ENCODE measurements at places on chromosomes 7 and 10.

- no peak for DNase-seq
These were observed 81.5 kb upstream of the GNAI1 start for GRCh38 chr7:80053124-80053523.

GRCh38 chr7:131010717-131011431 is 276.9 kb upstream of the KLF14 start:
- peak; percentile 31 for DNase-seq

DNA sequence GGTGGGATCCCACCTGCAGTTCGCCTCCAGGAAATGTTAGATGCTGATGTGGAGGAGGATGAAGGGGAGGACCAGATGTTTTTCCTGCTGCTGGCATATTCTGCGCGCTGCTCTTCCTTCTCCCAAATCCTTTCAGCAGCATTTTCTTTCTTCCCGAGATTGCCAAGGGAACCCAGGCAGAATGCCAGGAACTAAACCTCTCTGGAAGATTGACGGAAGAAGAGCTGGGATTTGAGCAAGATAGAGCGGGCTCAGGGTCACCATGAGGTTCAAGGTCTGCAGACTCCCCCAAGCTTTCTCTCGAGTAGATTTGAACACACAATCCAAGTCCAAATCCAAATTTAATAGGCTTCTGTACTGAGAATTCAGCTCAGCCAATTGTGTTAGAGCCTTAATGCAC is 345.2 kb upstream of the C7orf33 start:
- no peak for DNase-seq

- no peak for DNase-seq
These were observed 74.9 kb upstream of the PPIF start for GRCh38 chr10:79272353-79272752.

- no peak for DNase-seq
These were observed 29.8 kb upstream of the ING3 start for GRCh38 chr7:120920591-120921274.

DNA sequence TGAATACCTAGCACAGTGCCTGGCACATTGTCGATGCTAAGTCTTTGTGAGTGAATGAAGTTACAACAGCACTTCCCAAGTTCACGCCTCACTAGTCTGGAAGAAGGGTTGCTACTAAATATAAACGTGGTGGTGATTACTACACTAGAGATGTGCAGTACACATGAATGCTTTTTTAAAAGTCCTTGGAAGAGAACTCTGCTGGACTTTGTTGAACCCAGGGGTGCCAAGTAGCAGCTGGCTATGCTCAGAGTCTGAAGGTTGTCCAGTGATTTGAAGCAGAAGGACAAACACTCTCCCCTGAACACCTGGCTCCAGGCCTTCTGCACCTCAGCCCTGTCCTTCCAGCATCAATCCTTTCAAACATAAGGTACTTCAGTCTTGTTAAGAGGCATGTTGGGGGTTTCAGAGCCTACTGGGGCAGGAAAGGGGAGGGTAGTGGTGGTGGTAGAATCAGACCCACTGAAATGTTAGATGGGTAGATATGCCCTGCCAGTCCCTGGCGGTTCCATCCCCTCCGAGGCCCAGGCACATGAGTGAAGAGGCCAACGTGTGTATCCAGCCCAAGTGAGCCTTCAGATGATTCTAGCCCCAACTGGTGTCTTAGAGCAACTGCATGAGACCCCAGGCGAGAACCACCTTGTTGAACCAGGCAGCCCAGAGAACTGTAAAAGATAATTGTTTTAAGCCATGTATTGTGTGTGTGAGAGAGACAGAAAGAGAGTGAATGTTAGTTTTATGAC is 94.4 kb downstream of the TAX1BP1 start:
- no peak for DNase-seq

Measured in NCI-H226 (cell line).